ENCODE measurements at places on chromosomes 11 and 22.
A peak's percentile ranks its signal among the peaks of the same experiment; 100 is the strongest.

DNA sequence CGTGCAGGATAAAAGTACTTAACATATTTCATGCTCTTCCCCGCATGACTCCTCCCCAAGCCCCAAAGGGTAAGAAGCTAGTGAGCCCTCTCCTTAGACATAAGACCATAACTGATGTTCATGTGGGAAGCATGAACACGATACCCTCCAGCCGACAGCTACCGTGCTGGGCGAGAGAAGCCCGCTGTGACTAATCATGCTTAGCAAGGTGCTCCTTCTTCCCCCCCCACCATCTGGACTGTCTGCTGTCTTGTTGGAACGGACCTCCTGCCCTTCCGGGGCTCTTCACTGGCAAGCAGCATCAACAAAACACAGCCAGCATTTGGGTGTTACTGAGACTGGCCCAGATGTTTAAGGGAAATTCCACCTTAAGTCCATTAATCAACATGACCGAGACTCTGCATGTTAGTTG, 200.6 kb downstream of the DBX1 start:
- DNase-seq, result no peak

GRCh38 chr11:77055101-77055561, 11.6 kb upstream of the CAPN5 start:
- DNase-seq, result no peak

DNA sequence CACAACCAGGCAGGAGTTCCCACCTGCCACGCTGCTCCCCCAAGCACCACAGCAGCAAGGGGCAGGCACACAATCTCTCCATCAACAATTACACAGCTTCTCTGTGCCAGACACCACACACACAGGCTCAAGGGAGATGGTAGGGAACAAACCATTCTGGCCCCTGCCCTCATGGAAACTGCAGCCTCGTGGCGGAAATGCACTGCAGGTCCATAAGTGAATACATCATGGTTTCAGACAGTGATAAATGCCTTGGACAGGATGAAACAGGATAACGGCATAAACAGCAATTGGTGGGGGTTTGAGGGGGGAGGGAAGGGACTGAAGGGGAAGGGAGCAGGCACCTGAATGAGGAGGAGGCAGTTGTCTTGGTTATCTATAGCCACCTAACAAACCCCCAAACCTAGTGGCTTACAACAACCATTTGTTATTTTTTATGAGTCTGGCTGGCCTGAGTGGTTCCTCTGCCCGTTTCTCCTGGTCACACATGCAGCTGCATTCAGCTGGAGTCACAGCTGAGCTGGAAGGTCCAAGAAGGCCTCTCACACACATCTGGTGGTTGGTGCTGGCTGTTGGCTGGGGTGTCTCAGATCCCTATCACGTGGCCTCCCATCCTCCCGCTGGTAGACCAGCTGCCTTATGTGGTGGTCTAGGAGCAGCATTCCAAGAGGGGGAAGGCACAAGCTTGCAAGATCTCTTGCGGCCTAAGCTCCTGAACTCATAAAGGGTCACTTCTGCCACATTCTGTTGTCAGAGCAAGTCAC, 15.0 kb upstream of the YWHAH start:
- DNase-seq, result no peak

DNA sequence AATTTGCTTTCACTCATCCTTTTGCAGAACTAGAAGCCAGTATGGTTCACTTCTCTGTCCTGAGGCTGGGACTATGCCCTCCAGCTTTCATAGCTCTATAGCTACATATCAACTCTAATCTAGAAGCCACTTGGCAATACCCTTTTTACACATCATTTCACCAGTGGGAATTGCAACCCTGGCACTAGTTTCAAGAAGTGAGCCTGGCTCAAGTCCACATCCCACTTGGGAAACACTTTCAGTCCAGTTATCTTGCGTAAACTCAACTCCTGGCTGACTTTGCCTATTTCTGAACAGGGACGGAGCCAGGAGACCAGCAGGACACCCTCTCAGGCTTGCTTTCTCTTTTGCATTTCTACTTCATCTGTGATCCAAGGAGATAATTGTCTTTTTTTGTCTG, 19.9 kb upstream of the FAT3 start:
- DNase-seq, result no peak

- DNase-seq, result no peak
Measured at GRCh38 chr11:2792381-2793250, 92.8 kb upstream of the KCNQ1OT1 start.

DNA sequence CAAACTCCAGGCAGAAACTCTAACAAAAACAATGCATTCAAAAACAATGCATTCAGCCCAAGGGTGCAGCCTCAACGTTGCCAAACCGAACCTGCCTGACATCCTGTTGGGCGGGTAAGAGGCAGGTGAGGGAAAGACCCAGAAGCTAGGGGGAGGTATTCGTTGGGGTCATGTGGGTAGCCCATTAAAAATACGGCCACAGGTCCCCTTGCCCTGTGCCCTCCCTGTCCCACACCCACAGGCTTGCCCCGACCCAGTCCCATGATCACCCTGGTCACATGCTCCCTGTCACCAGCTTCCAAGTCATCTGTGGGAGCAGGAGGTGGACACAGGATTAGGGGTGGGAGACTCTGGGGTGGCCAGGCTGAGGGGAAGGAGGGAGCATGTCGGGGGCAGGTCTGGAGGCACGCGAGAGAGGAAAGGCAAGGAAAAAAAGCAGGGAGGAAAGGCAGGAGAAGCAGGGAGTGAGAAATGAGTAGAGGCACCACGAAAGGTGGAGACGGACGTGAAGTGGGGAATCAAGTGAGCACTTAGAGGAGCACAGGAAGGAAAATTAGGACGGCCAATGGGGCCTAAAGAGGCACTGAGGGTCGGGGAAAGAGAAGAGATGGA, 683 bp downstream of the PLA2G6 start:
- peak; percentile 72 for DNase-seq

- DNase-seq, result no peak
Measured at GRCh38 chr11:59191095-59191494, 19.2 kb downstream of the DTX4 start.

GRCh38 chr11:122807731-122808477, 30.4 kb upstream of the CRTAM start:
- no peak for DNase-seq

- no peak for DNase-seq
Measured at GRCh38 chr11:103043826-103044678, 47.9 kb downstream of the DCUN1D5 start.

DNA sequence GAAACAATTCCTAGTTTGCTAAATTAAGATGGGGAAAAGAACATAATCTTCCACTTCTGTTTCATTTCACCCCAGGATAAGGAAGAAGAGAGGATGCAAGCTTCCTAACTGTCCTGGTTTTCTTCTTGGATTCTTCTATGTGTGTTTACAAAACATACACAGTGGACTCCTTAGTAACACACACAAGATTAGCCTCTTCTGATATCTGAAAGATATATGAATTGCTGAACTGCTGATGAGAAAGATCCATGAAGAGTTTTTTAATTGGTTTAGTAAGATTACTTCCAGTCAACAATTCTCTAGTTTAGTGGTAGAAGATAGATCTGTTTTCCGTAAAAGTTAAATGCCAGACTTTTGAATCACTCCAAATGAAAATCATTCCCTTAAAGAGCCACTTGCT, 86.8 kb downstream of the WT1 start:
- DNase-seq, result no peak

GRCh38 chr22:50011447-50012210, 936 bp downstream of the IL17REL start:
- DNase-seq, result no peak

GRCh38 chr11:73312851-73313327, 4.8 kb downstream of the ARHGEF17 start:
- DNase-seq, result no peak

- DNase-seq, result no peak
Measured at GRCh38 chr22:47484960-47485569, 722.6 kb downstream of the TBC1D22A start.

DNA sequence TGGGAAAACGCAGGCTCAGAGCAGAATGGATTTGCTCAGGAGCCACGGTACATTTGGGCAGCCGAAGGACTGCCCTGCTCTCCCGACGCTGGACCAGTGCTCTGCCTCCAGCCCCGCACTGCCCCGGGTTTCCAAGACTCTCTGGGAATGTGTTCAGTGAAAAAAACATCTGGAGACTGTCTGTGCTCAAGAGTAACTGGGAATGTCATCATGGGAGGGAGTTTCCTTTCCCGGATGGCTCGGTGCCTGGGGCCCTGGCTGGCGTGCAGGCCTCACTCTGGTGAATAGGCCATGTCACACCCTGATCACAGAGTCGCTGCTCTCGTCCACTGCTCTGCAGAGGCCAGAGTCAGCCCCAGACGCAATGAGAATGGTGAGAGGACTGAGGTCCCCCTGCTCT, 9.8 kb upstream of the APOL6 start:
- DNase-seq, result no peak

- peak; percentile 75 for DNase-seq
Measured at GRCh38 chr11:63813563-63814382, 517 bp downstream of the SPINDOC start.

DNA sequence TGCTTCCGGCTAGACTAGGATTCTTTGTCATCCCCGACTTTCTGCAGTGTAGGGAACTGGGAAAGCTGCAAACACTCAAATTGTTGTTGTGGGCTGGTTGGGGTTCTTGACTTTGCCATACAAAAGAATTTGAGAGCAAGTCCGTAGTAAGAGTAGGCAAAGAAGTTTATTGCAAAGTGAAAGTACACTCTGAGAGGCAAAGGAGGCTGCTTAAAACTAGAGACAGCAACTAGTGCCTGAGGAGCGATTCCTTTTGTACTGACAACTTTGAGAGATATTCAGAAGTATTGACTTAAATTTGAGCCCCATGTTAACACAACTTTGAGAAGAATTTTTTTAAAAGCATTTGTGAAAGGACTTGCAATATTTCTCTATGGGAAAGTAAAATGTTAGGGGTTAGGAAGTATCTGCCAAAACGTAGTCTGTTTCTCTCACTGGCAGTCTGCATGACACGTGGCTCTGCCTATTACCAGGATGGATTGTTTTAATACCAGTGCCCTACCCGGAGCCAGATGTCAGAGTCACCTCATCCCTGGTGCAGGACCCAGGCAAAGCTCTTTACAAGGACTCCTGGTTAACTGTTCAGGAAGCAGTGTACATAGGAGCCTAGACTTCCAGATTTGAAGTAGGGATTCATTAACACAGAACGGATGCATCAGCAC, 85.0 kb upstream of the CLPB start:
- DNase-seq, result peak; percentile 78

GRCh38 chr22:44871782-44872181, 119.4 kb downstream of the ARHGAP8 start:
- DNase-seq, result no peak

- peak; percentile 83 for DNase-seq
Measured at GRCh38 chr11:44333271-44334218, 23.6 kb upstream of the ALX4 start.

DNA sequence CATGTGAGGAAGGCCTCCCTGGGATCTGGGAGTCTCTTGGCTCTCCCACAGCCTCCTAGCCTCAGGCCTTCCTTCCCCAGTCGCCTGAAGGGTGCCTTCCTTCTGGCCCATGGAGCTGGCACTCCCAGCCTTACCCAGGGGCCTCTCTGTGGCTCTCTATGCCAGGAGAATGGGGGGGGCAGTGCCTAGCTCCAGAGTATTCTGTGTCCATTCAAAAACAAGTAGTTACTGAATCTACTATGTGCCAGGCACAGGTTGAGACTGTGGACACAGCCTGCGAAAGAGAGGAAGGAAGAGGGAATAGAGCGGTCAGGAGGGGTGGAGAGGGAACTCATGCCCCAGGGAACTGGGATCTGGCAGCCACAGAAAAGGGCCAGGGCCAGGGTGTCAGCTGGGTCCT, 2.7 kb upstream of the PLA2G3 start:
- DNase-seq, result no peak

DNA sequence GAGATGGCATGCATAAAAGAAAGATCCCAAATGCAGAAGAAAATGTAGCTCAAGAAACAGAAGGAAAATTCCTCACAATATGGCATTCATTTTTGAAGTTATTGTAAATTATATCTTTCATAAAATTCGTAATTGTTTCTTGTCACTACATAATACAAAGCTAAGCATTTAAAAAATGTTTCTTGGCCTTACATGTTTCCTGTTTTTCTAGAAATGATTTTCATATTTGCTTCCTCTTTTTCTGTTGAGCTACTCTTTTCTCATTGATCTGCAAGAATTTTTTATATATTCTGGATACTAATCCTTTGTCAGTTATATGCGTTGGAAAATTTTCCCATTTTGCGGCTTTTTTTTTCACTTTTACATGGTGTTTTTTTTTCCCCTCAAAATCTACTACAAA, 48.0 kb downstream of the ENTHD1 start:
- peak; percentile 55 for DNase-seq

- no peak for DNase-seq
Measured at GRCh38 chr11:79243422-79244210, 197.2 kb downstream of the TENM4 start.

GRCh38 chr11:116278076-116278475, 494.7 kb downstream of the BUD13 start:
- no peak for DNase-seq

DNA sequence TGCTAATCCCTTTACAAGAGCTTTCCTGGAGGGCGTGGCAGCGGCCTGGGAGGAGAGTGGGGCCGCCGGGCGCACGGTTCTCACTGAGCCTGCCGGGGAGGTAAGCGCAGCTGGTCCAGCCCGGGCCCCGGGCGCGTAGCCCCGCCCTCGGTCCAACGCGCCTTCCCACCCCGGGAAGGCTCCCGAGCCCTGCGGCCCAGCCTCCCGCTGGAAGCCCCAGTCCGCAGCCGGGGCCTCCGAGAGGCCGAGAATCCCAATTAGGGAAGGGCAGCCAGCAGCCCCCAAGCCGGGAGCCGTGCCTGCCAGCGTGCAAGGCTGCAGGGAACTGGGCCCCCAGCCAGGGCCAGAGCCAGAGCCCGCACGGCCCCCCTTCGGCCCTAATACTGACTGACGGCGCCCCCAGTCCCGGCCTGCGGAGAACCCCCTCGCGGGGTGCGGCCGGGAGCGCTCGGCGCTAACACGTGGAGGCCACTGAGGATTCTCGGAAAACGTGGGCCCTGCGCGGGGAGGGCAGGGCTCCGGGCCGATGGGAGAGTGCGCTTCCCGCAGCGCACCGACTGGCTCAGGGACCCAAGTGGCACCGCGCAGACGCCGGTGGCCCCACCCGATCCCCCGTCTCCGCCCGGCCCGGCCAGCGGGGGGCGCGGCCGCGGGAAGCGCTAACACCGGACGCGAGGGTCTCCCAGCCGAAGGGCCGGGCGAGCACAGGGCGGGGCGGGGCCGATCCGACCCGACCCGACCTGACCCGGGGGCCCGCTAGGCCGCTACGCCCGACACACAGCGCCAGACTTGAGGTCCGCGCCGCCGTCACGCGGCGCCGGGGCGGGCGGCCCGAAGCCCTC, 5.7 kb downstream of the ZFTA start:
- no peak for DNase-seq

DNA sequence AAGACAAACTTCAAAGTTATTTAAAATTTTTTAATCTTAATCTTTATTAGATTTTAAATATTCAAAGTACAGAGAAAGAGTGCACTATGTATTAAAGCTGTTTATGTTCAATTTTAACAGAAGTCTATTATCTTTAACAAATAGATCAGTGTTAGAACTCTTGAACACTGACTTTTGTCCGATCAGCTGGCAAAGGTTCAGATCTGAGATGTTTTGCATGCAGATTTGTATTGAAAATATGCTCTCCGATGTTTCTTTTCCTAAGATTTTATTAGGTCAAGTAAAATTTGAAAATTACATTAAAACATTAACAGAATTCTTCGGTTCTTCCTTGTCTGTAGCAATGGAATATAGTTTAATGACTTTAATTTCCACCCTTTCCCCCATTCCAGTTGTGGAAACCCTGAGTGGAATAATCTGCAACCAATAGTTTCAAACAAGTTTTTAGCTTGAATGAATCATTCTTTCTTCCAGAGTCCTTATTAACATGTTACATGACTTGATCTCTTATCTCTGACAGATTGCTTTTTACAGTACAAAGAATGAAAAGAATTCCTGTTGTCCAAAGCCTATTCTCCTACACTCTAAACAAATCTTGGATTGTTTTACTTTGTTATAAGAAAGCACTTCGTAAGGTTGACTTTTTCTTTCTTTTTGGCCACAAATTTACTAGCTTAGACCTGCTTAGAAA, 11.4 kb upstream of the TCP11L1 start:
- no peak for DNase-seq

Data from OCI-M1 (cell line).